Nephron progenitor cell (in vitro differentiated cells): ENCODE measurements at places on chromosomes 3 and 15.

DNA sequence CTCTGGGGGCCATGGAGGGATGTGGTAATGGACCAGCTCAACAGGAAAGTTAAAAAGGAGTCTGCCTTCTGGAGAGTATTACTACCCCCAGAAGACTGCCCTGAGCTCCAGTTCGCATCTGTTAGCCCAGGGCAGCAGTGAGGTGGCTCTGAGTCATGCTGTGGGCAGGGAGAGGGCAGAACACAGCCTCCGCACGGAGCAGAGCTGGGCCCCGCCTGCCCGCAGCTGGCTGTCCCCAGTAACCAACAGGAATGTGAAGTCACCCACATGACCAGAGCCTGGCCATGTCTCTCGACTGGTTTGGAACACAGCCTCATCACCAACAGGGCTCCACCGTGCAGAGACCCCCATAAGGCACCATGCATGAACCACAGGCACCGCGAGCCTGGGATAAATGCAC is 62.1 kb downstream of the CYFIP1 start:
- DNase-seq: no peak
- H3K27ac ChIP-seq: no peak overlapping the region
- H3K36me3 ChIP-seq: peaks cover 77% of the 10 kb centered on the region
- H3K4me3 ChIP-seq: no peak overlapping the region
- H3K4me1 ChIP-seq: no peaks in the 10 kb centered on the region

GRCh38 chr3:29065211-29065785 is 215.6 kb upstream of the RBMS3 start:
- H3K27me3 ChIP-seq: no peaks in the 10 kb centered on the region
- peaks cover 30% of the 10 kb centered on the region for H3K4me1 ChIP-seq
- peak overlapping the region; percentile 97 for H3K27ac ChIP-seq
- H3K4me3 ChIP-seq: peak overlapping the region; percentile 44

DNA sequence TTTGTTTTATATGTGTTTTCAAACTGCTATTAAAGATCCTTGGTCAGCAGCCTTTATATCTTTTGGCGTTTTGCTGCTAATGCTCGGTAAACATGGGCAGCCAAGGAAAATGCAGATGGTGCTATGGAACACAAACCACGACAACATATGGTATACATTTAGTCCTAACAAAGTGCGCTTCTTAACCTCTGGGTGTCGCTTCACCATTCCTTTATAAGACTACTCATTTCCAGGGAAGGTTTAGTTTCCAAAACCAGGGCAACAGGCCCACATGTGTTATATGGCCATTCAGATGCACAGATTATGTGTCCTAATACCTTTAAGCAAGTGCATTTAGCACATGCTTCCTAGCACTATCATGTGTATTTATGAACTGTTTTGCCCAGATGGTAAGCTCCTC is 14.7 kb downstream of the SHOX2 start:
- DNase-seq: no peak
- no peaks in the 10 kb centered on the region for H3K36me3 ChIP-seq
- H3K4me1 ChIP-seq: peaks cover 5% of the 10 kb centered on the region
- no peak overlapping the region for H3K4me3 ChIP-seq

- H3K27me3 ChIP-seq: peaks cover 61% of the 10 kb centered on the region
- H3K36me3 ChIP-seq: no peaks in the 10 kb centered on the region
- peaks cover 26% of the 10 kb centered on the region for H3K4me1 ChIP-seq
- no peak within 1 kb of the TSS for H3K27ac ChIP-seq
Observed at GRCh38 chr15:64046421-64047153, at the start of gene DAPK2. Gene DAPK2 (minus strand): TSS chr15:64046485. CDS start chr15:64040261, 6,224 bp downstream.

GRCh38 chr3:15495461-15496340 is 25.8 kb downstream of the COLQ start:
- H3K27ac ChIP-seq: peak overlapping the region; percentile 84
- H3K4me3 ChIP-seq: no peak overlapping the region
- no peaks in the 10 kb centered on the region for H3K36me3 ChIP-seq

DNA sequence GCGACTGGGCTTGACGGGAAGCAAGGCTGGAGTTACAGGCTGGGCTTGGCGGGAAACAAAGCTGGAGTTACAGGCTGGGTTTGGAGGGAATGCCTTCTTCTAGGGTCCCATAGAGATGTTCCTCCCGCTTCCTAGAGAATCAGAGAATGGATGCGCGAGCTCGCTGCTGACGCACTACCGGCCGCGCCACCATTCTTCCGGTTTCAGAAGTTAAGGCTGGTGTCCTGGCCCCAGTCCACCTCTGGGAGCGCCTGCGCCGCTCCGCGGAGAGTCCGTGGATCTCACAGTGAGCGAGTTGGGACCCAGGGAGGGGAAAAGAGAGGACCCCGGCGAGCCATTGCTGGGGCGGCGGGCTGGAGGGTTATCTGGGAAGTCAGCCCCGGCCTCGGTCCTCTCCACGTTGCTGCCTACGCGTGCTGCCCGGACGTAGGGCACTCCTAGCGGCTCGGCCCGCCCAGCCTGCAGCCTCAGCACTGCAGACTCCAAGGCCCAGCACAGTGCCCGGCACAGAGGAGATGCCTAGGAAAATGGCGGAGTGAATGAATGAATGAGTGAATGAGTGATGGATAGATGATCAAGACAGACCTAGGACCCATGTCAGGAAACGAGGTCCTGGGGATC is at the start of gene ZNF502:
Gene ZNF502, plus strand, starts transcription at position 206 of the 621 bp plus-strand sequence. CDS start 7,602 bp downstream, outside the sequence.
- H3K4me3 ChIP-seq: peak within 1 kb of the TSS; percentile 75
- peaks cover 12% of the 10 kb centered on the region for H3K27me3 ChIP-seq
- no peaks in the 10 kb centered on the region for H3K4me1 ChIP-seq
- H3K27ac ChIP-seq: no peak within 1 kb of the TSS

DNA sequence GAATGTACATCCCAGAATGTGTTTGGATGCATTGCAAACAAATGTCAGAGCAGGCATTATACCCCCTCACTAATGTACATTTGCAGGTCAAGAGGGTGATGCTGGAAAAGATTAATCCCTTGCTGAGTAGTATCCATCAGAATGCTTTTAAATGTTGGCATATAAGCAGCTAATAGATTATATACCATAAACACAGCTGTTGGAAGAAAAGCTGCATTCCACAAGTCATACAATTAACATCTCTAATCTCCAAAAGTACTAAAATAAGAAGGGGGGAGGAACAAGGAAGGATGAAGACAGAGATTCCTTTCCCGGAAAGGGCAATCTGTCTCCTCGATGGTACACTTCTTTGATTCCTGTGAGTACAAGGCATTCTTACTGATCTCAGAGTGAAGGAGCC is 445.7 kb upstream of the CDIN1 start:
- H3K4me3 ChIP-seq: no peak overlapping the region
- H3K27ac ChIP-seq: no peak overlapping the region
- H3K27me3 ChIP-seq: no peaks in the 10 kb centered on the region
- H3K4me1 ChIP-seq: no peaks in the 10 kb centered on the region
- H3K36me3 ChIP-seq: no peaks in the 10 kb centered on the region

GRCh38 chr3:77526573-77527113 is 486.7 kb downstream of the ROBO2 start:
- peaks cover 36% of the 10 kb centered on the region for H3K4me1 ChIP-seq
- H3K27ac ChIP-seq: no peak overlapping the region
- H3K4me3 ChIP-seq: no peak overlapping the region
- no peaks in the 10 kb centered on the region for H3K36me3 ChIP-seq
- H3K27me3 ChIP-seq: no peaks in the 10 kb centered on the region
- no peak for DNase-seq

DNA sequence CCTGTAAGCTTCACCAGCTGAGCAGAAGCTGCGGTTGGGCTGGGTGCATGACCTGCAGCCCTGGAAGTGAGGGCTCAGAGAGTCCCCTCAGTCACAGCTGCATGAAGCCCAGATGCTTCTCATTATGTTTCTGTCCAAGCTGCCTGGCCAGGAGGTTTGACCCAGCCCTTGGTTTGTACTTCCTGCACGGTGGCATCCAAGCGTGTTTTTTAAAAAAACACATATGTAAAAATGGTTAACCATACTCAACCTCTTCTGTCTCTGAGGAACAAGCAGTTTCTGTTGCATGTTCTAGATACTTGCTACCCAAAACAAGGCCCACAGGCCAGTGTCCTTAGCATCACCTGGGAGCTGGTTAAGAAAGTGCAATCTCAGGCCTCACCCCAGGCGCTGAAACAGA is 76.0 kb upstream of the ATP10A start:
- no peak overlapping the region for H3K27ac ChIP-seq
- peaks cover 4% of the 10 kb centered on the region for H3K4me1 ChIP-seq
- H3K4me3 ChIP-seq: no peak overlapping the region
- peaks cover 16% of the 10 kb centered on the region for H3K27me3 ChIP-seq
- no peak for DNase-seq

DNA sequence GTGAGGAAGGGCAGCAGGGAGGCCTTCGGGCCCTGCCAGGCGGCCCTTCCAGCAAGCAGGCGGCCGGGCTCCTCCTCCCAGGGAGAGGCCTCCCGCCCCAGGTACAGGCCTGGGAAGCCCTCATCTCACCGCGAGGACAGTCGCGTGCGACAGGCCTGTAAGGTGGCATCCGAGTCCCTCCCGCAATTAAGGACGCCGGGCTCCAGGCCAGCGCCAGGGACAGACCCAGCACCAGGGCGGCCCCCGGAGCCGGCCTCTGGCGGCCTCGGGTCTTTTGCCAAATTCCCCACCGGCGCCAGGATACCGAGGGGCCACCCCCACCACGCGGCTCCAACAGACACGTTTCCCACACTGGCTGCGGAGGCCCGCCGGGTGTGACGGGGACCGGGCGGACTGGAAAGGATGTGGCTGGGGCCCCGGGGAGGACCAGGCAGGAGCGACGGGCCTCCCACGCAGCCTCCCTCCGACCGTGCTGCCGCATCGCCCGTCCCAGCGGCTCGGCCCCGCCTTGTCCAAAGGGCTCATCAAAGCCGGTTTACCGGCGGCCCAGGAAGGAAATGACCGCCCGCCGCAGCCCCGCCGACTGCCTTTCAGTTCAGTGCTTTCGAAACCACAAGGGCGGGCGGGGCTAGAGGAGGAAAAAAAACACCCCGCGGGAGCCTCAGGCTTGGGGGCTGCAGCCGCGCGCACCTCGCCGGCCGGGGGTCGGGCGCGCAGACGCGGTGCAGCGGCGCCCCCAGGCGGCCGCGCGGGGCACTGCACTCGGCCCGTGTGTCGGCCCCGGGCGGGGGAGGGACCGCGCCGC is 11.3 kb downstream of the XXYLT1 start:
- peaks cover 1% of the 10 kb centered on the region for H3K36me3 ChIP-seq
- H3K4me3 ChIP-seq: peak overlapping the region; percentile 67
- peak; percentile 94 for DNase-seq
- H3K27ac ChIP-seq: no peak overlapping the region
- H3K27me3 ChIP-seq: peaks cover 9% of the 10 kb centered on the region
- peaks cover 55% of the 10 kb centered on the region for H3K4me1 ChIP-seq

DNA sequence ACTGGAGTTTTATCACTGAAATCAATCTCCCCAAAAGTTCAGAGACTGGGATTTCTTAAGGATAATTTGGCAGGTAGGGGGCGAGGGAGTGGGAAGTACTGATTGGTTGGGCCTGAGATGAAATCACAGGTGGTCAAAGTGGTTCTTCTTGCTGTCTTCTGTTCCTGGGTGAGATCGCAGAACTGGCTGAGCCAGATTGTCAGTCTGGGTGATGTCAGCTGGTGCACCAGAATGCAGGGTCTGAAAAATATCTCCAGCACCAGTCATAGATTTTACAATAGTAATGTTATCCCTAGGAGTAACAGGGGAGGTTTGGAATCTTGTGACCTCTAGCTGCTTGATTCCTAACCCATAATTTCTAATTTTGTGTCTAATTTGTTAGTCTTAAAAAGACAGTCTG is 86.7 kb upstream of the SLC25A36 start:
- DNase-seq: no peak
- H3K27ac ChIP-seq: no peak overlapping the region
- no peaks in the 10 kb centered on the region for H3K36me3 ChIP-seq
- peaks cover 12% of the 10 kb centered on the region for H3K27me3 ChIP-seq

DNA sequence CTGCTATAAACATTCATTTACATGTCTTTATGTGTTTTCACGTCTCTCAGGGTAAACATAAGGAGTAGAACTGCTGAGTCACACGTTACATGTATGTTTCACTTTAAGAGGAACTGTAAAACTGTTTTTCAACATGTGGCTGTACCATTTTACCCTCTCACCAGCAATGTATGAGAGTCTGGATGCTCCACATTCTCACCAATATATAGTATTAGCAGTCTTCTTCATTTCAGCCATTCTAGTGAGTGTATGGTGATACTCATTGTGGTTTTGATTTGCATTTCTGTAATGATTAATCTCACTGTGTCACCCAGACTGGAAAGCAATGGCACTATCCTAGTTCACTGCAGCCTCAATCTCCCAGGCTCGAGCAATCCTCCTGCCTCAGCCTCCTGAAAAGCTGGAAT is 37.1 kb downstream of the PHC3 start:
- no peaks in the 10 kb centered on the region for H3K27me3 ChIP-seq
- no peak overlapping the region for H3K27ac ChIP-seq
- DNase-seq: no peak
- H3K4me1 ChIP-seq: no peaks in the 10 kb centered on the region

DNA sequence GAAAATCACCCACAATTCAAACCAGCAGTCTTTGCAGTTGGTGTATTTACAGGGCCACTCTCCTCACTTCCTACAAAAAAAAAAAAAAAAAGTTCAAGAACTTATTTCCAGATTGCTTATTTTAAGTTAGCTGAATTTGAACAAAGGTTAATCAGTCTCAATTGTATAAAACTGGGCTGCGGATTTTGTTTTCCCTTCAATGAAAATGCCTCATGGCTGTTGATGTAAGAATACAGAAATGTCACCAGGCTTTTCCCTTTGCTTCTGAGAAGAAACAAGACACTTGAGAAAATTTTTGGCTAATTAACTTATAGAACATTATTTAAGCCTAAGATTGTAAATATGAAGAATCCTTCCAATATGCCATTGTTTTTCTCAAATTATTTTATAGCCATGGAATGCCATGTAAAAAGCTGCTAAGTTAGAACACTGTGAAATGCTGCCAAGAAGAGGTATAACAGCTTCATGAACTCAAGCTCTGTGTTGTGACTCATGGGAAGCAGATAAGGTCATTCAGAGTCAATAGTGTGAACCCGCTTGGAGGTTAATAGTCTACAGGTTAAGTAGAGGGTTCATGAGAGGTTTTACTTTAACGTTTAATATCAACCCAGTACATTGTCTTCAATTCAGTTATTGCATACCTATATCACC is 84.3 kb upstream of the ABI3BP start:
- no peaks in the 10 kb centered on the region for H3K4me1 ChIP-seq
- H3K4me3 ChIP-seq: no peak overlapping the region
- no peak overlapping the region for H3K27ac ChIP-seq
- no peaks in the 10 kb centered on the region for H3K36me3 ChIP-seq
- H3K27me3 ChIP-seq: no peaks in the 10 kb centered on the region
- DNase-seq: no peak

DNA sequence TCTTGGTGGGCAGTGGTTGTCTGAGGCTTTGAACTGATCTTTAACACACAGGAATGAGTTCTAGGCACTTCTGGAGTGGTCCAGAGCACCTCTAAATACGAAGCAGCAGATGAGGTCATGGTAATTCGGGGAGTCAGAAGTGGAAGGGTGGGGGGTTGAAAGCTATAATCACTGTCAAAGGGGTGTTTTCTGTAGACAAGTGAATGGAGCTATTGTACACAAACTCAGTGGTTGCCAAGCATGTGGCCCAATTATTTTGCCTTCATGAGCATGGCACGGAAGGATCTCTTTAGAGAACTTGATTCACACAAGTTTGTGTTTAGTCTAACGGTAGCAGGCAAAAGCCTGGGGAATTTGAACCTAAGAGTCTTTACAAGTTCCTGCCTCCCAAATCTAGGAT is 6.3 kb downstream of the FRMD5 start:
- H3K27me3 ChIP-seq: peaks cover 43% of the 10 kb centered on the region
- H3K27ac ChIP-seq: no peak overlapping the region
- H3K4me1 ChIP-seq: peaks cover 5% of the 10 kb centered on the region
- DNase-seq: no peak
